ENCODE measurements at places on chromosomes 1 and 21.
A peak's percentile ranks its signal among the peaks of the same experiment; 100 is the strongest.

GRCh38 chr1:172041742-172042141 lies 200.4 kb downstream of the DNM3 start:
- no peak for DNase-seq

DNA sequence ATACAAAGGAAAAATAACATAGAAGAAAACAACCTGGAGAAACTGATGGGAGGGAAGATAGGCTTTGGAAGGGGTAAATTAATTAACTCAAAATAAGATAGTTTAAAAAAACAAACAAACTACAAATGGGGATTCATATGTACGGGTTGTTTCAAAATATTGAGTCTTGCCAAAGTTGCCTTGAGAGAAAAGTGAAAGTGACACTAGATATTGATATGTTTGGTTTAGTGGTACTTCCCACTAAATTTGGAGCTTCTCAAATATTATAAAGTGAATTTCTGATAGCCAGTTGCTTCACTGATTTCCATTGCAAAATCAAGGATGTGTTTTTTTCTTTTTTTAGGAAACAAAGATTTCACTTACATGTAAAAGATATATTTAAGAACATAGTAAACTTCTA lies 149.5 kb upstream of the RUNX1 start:
- DNase-seq: no peak

- no peak for DNase-seq
Observed at GRCh38 chr1:104593413-104594187, 843.9 kb downstream of the AMY1C start.

DNA sequence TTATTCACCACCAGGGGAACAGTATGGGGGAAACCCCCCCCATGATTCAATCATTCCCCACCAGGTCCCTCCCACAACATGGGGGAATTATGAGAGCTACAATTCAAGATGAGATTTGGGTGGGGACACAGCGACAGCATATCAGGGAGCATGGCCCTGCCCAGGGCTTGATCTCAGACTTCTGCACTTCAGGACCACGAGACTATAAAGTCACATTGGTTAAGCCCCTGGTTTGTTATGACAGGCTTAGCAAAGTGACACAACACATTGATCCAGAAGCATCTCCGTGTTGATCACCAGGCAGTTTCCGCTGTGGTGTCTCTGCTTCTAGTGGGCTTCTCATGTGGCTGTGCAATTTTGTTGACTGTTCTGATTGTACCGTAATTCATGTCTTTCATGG lies 312.7 kb upstream of the C1orf174 start:
- DNase-seq: no peak

DNA sequence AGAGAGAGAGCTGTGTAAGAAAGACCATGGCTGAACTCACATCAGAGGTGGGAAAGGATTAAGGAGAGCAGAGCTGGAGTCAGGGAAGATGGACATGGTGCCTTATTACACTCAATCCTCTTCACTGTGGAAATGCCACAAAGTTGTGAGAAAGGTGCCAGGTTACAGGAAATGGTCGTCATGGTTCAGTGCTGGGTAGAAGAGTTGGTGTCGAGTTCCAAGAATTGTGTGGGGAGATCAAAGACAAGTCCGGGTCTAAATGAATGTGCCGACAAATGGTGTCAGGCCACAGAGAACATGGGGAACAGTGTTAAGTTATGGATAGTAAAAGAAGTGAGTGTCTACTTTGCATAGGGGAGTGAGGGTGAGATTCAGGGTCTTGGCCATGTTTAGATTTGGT lies 40.9 kb downstream of the LAMC2 start:
- no peak for DNase-seq

GRCh38 chr1:107750364-107750959 lies 214.5 kb downstream of the VAV3 start:
- peak; percentile 16 for DNase-seq

GRCh38 chr1:150487763-150488115 lies 520 bp downstream of the TARS2 start:
- peak; percentile 1 for DNase-seq

GRCh38 chr21:26199456-26199855 lies 28.9 kb upstream of the APP start:
- DNase-seq: no peak

GRCh38 chr21:39098696-39099200 lies 84.5 kb downstream of the PSMG1 start:
- no peak for DNase-seq

DNA sequence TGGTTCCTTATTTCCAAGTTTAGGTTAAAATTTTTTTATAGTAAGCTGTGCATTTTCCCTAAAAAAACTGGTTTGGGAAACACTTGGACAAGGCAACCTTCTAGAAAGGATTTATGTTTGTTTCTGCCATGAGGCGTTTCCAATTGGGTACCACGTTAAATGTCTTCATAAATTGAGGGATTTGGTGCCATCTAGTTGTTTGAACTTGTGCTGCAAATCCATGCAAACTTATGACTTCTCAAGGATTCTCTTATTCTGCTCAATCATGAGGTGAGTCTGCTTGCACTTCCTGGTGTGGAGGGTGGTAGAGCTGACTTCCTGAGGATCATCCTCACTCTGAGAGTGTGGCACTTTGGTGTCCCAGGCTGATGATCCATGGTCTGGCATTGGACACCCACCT lies 123.3 kb downstream of the PCNX2 start:
- DNase-seq: no peak

GRCh38 chr1:89904219-89904980 lies 83.6 kb downstream of the LRRC8D start:
- DNase-seq: no peak

- peak; percentile 77 for DNase-seq
Observed at GRCh38 chr1:16187748-16188401, 24.6 kb downstream of the ARHGEF19 start.

GRCh38 chr1:154478639-154479038 lies 23.4 kb upstream of the TDRD10 start:
- DNase-seq: peak; percentile 42

DNA sequence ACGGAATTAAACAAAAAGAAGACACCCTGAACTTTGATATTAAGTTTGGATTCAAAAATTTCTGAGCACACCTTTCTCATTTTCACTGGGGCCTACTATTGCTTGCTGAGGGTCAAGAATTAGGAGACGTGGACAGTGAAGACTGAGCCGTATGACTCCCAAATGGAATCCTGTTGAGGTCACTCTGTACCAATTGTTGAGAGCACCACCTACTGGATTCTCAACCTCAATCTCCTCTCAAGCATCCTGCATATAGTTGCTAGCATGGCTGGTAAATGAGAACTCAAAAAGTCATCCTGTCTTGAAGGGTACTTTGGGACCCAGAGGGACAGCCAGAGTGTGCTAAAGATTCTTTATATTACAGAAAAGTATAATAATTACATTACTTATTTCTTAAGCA lies 20.2 kb upstream of the MTR start:
- DNase-seq: no peak

DNA sequence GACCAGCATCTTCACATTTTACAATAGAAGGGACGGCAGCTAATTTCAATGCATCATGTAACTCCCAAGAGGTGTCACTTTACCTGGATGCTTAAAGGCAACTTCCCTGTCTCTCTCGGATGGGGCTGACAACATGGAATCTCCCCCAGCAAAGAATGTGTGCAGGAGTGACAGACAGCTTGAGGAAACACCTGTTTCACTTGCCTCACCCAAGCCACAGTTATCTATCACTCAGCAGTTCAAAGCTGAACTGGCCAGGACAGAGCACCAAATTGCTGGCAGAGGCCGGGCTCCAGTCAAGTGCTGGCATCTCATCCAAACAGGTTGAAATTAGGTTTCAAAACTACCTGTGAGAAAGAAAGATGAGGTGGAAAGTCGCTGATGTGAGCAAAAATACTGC lies 538.0 kb upstream of the PLXNA2 start:
- no peak for DNase-seq

DNA sequence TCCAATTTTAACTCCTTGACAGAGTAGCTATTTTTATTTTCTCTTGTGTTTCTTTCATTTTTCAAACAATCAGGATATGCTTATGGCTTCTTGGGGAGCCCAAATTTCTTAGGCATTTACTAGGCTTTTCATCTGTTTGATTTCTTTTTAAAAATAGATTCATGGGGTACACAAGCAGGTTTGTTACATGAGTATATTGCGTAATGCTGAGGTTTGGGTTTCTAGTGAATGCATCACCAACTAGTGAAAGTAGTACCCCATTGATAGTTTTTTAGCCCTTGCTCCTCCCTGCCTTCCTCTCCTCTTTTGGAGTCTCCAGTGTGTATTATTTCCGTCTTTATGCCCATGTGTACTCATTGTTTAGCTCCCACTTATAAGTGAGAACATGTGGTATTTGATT lies 190.7 kb downstream of the CENPF start:
- no peak for DNase-seq

- DNase-seq: no peak
Observed at GRCh38 chr1:180633057-180634056, 1.5 kb downstream of the XPR1 start.

DNA sequence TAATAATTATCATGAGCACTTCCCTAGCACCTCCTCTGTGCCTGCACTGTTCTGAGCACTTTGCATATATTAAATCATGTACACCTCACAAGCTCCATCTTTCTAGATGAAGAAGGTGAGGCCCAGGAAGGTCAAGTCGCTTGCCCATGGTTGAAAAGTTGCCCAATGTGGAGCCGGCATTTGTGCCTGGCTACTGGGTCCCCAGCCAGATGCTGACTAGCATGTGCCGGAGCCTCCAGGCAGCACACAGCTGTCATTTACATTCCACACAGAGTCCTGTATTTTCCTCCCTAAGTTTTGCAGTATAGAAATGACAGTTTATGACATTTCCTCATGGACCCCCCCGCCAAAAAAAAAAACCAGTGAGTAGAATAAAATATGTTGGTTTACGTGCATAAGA lies 94.3 kb downstream of the BCAR3 start:
- DNase-seq: no peak

GRCh38 chr1:12376236-12377045 lies 146.6 kb downstream of the VPS13D start:
- no peak for DNase-seq

DNA sequence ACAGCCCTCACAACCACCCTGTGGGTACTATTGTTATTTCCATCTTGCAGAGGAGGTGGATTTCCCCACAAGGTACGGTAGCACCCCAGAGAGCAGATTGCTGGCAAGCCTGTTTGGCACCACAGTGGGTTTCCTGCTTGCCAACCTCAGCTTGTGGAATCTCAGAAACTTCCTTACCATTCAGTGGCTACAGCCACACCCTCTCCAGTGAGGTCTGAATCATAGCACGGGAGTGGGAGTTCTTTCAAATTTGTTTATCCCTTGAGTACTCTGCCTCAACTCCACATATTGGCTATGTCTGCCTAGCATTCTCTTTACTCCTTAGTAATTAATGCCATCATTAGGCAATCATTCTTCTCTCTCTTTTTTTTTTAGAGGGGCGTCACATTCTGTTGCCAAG lies 162.1 kb downstream of the PTPRU start:
- no peak for DNase-seq

GRCh38 chr1:206582971-206583706 lies 29.1 kb downstream of the EIF2D start:
- no peak for DNase-seq

DNA sequence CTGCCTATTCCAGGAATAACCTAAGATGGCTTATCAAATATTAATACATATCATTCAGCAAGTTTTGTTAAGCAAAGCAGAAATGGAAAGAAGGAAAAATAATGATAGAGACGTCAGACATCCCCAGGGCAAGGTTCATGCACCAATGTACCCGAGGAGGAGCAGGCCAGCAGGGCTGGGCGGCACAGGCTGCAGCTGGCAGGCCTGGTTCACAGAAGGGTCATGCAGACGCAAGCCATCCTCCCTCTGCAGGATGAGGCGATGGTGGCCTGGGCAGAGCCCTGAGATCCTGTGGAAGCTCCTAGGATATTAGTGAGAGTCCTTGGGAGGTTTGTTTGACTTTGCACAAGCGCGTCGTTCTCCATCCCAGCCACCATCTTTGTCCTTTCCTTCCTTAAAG lies 30.0 kb downstream of the BATF3 start:
- DNase-seq: no peak

GRCh38 chr21:33228455-33228854 lies 1.3 kb upstream of the IFNAR2 start:
- DNase-seq: no peak

GRCh38 chr1:53589043-53589887 lies 130.1 kb downstream of the DMRTB1 start:
- DNase-seq: no peak

- no peak for DNase-seq
Observed at GRCh38 chr1:91894036-91894761, 8.2 kb upstream of the TGFBR3 start.

DNA sequence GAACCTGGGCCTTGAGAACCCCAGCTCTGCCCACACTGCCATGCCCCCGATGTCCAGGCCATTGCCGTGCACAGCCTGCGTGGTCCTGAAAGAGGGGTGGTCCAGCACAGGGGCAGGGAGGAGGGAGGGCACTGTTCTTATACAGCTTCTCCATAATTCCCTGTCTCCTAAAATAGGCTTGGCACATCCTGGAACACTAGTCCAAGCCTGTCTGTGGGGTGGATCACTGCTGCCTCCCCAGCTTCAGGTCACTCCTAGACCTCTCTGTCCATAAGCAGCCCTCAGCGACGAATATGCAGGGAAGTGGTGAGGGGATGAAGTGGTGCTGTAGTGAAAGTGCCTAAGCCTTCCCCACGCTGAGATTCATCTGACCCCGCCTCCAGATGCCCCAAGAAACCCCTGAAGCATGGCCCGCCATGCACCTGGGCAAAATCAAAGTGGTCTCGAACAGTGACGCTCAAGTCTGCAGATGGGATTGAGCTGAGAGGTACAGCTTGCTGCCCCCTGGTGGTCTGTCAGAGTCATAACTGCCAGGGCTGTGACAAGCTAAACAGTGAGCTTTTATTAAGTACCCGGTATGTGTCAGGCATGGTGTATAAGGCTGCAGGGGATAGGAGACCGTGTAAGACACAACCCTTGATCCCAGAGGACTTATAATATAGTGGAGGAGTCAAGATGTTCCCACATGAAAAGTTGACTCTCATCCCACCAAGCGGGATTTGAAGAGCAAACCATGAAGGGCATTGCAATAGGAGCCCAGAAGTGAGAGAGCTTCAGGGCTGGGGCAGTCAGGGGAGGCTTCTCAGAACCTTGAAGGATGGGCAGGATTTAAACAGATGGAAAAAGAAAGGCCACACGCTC lies 66.6 kb downstream of the FAM163A start:
- peak; percentile 74 for DNase-seq

DNA sequence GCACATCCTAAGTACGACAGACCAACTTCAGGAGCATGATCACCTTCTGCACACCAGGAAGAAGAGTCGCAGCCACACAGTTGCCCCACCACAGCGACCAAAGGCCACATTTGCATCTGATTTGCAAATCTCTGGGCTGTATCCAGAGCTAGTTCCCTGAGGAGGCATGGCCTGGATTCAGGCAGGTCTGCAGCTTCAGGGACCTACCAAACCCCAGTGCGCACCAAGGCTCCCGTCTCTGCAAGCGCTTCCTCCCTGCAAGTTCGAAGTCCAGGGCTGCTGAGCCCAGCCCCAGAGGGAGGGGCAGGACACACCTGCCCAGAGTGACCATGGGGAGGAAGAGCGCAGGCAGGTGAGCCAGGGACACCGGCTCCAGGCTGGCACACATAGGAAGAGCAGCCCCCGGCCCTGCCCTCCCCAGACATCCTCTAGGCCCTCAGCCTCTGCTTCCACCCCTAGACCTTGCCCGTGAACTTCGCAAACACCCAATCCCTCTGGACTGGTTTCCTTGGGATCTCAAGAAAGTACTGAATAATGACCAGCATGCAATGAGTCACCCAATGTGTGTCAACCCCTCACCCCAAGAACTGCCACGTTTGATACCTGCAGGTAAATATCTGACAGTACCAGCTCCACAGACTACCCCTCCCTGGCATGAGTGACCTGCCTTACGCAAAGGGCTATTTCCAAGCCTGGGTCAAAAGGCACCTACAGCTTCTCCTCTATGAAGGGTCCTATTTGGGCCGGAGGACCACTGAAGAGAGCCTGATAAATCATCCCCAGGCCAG lies 36.8 kb downstream of the CASZ1 start:
- no peak for DNase-seq

- DNase-seq: no peak
Observed at GRCh38 chr1:205661429-205662134, 18.7 kb downstream of the SLC45A3 start.

All from CD4-positive, alpha-beta T cell treated with Interleukin-2 at 100 ng/mL for 4 hours (primary cell).